Hypothalamus (tissue), 51 donors: ENCODE measurements at places on chromosomes 12 and 14.

DNA sequence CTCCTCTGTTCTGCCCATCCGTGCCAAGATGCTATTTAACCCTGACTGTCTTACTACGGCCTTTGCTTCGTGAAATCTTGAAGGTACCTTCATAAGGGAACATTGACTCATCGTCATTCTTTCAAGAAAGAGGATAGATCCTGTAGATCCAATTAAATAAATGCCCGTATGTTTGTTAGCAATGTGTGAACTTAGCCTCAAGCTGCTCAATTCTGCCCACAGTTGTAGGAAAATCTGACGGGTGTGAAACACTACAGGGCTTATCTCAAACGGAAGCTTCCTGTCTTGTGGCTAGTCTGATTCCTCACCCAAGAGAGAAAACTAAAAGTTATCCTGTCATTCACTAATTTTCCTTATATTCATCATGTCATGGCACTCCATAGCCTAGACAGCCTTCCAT lies 168.0 kb upstream of the TBX3 start:
- DNase-seq = no peak

- DNase-seq = no peak
These were observed 129.1 kb downstream of the PTPRB start for GRCh38 chr12:70508178-70508577.

DNA sequence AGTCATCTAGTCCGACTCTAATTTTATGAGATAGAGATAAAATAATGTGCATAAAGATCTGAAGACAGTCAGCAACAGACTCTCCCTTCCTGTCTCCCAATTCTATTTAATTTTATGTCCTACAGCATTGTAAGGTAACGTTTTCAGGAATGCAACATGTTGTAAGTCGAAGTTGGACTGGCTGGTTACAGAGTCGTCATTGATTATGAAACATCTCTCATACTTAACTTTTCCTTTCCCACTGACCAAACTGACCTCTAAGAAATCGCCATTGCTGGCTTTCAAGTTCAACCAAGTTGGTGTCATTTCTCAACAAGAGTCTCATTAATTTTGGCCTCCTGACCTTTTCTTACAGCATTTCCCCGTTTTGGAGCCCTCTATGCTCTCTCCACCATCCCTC lies 4.9 kb upstream of the RIC8B start:
- DNase-seq = no peak

- DNase-seq = no peak
These were observed 393.9 kb downstream of the ADAMTS20 start for GRCh38 chr12:43158126-43158525.

DNA sequence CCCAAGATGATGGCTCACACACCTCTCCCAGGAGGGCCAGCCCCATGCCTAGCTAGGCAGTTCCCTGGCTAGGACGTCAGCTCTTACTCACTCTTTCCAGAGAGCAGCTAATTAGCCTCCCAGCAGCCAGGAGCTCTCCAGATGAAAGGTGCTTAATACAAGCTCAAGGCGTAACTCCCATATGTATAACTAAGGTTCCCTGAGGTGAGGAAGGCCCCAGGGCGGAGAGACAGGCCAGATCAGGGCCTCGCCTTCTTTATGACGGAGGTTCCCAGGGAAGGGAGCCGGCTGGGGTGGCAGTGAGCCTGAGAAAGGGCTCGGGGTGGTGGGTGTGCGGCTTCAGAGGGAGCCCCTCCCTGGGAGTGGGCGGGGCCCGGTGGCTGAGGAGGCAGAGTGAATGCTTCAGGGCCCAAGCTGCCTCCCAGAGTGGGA lies 26.4 kb upstream of the ZFP36L1 start:
- no peak for DNase-seq

DNA sequence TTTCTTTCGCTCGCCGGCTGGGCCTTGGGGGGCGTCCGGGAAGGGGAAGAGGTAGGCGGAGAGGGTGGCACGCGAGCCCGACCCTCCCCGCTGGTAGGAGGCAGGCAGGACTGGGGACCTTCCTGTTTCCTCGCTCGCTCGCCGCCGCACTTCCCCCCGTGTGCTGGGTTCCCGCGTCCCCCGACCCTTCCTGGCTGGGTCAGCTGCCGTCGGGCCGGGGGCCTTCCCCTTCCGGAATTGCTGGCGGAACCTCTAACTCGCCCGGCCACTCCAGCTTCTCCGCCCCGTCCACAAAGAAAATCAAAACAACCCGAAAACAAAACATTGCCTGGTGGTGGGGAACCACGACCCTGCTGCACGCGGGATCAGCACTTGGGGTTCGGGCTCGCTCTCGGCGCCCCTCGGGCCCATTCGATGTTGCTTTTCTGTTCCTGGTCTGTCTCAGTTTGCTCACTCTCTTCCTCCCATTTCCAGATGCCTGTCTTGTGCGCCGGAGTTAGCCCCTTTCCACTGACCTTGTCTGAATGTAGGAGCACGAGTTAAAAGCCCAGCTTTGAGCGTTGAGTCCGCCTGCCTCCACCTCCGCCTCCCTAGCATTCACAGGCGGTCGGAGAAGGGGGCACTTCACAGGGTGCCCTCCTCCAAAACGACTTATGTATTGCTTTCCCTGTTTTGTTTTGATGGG lies 581 bp downstream of the PAPOLA start:
- peak; percentile 65 for DNase-seq

GRCh38 chr12:124452576-124453331 lies 114.7 kb downstream of the NCOR2 start:
- DNase-seq = no peak

- DNase-seq = no peak
These were observed 22.3 kb downstream of the DDX24 start for GRCh38 chr14:94058674-94059138.
